Stimulated activated CD4-positive, alpha-beta T cell treated with anti-CD3 and anti-CD28 coated beads, Interleukin-1b, Interleukin-23, amount 100 ng/mL, for 1 hour (primary cell): ENCODE measurements at places on chromosomes 12 and 14.

GRCh38 chr12:15811214-15812127 lies 22.3 kb upstream of the EPS8 start:
- DNase-seq, result no peak

DNA sequence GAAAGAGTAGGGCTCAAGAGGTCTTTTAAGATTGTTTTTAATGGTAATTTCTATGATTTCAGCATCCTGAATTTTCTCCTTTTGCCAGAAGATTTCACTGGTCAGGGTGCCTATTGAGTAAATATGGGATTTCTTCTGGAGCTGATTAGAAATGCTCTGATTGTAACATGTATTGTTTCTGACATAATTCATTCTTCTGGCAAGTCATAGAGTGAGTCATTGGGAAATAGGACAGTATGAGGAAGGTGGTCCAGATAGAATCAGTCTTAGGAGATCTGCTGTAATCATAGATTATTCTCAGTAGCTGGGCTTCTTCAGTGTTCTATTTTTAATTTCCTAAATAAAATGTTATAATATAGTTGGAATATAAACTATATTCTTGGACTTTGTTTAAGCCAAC lies 182.0 kb upstream of the NAV3 start:
- no peak for DNase-seq

DNA sequence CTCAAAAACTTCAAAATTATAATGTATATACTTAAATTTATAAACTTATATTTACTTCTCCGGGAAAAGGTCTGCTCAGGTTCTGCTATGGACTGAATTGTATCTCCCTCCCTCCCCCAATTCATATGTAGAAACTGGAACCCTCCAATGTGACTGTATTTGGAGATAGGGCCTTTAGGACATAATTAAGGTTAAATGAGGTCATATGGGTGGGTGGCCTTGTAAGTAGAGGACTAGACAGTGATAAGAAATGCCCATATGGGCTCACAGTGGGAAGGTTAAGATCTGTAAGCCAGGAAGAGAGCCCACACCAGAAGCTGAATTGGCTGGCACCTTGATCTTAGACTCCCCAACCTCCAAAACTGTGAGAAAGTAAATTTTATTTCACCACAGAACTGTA lies 84.5 kb downstream of the TAOK3 start:
- DNase-seq, result no peak

DNA sequence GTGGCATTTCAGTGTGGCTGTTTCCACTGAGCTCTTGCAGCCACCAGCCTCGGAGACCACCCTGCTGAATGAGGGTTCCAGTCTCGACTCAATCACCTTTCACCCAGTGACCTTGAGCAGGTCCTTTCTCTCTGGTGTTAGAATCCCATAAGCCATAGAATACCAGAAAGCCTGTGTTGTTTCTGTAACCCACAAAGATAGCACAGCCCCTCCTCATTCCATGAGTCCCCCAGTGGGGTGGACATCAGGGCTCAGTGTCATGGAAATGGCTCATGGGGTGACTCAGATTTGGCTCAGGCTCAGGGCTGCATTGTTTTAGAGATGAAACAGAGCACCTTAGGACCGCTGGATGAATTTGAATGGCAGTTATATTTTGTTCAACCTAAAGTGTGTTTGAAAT lies 171.5 kb downstream of the PTPN11 start:
- DNase-seq, result no peak

DNA sequence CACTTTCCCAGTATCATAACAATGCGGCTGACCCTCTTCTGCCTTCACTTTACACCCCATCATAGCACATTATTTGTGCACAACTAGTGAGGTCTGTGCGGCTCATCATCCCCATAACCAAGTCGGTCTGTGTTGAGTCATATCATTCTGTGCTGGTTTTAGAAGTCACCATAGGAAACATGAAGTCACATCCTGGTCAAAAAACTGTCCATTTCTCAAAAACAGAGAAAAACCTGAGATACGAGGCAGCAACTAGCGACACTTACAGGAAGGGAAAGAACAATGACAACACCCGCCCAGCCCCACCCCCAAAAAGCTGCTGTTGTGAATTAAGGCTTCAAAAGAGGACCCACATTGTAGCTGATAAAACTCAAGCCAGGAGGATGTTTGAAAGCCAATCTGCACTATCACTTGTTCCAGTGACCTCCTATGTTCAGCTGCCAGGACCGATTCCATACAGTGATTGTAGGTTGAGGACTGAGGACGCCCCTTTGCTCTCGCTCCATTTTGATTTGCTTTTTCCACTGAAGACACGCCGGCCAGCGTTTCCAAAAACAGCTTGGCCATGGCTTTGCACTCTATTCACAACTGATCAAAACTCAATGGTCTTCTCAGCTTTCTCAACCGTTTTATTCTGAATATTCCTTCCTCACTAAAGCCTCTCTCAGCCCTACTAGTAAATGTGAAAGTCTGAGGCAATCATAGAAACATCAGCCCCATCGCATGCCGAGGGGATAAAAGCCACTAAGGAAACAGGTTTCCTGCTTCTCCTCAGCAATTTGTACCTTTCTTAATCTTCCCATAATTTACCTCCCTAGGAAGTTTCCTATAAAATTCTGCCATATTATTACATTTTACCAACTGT lies 87.5 kb downstream of the DUSP16 start:
- no peak for DNase-seq

GRCh38 chr12:27593266-27593665 lies 69.3 kb downstream of the PPFIBP1 start:
- DNase-seq, result no peak
